Astrocyte of the spinal cord (primary cell): ENCODE measurements at places on chromosomes 12 and 14.

- no peak for DNase-seq
Measured at GRCh38 chr12:100248886-100249285, 18.0 kb downstream of the DEPDC4 start.

DNA sequence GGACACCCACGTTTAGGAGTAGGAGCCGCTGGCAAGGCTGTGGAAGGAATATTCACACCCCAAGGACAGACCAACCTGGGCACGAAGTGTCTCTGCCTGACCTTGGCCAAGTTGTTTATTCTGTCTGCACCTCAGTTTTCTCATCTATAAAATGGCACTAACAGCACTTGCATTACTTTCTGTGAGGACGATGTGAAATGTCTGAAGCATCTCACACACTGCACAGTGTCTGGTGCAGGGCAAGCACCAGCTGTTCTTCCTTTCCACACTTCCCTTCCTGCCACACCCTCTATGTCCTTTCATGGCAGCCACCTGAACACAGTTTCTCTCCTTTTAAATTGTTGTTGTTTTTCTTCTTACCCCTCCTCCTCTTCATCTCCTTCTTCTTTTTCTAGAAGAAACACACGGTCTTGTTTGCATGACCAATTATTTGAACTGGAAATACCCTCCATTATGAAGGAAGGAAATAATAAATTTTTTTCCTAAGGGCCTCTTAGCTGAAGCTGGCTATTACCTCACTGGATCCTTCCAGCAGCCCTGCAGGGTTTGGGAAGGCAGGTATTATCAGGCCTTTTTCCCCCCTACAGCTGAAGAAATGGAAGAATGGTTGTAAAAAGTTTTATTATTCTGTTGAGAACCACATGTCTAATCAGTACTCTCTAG, 42.9 kb upstream of the ATP23 start:
- DNase-seq: peak; percentile 1

DNA sequence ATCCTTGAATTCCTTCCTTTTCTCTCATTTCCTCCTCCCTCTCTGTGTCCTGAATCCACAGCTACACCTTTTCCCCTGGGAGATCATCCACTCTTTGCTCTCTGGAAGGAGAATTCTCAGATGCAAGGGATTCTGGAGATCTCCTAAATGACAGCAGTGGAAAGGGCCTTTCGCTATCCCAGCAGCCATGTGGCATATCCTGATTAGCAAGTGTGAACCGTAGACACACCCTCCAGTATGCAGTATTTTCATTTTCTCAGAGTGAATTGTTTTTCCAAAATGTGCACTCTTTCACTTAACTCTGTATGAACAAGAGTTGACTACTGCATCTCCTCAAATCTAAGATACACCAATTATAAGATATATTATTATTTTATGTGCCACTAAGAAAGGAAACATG, 6.0 kb downstream of the GARIN2 start:
- DNase-seq: no peak

GRCh38 chr12:90519285-90519684, 435.7 kb downstream of the CCER1 start:
- DNase-seq: no peak

DNA sequence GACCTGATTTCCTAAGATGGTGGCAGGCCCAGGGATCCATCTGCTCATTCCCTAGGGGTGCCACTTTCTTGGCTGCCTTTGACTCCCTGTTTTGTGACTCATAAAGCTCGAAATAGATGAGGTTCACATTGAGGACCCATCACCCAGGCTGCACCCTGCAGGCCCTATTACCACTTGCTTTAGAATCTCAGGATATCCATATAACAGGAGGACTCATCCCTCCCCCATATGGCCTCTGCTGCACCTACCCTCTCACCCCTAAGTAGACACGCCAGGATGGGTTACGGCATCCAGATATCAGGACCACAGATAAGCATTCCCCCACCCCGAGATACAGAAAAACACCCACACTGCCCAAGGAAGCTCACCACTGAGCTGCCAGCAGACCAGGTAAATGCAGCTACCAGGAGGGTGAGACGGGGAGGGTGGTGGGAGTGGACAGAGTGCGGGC, 155.7 kb downstream of the DPF3 start:
- no peak for DNase-seq

DNA sequence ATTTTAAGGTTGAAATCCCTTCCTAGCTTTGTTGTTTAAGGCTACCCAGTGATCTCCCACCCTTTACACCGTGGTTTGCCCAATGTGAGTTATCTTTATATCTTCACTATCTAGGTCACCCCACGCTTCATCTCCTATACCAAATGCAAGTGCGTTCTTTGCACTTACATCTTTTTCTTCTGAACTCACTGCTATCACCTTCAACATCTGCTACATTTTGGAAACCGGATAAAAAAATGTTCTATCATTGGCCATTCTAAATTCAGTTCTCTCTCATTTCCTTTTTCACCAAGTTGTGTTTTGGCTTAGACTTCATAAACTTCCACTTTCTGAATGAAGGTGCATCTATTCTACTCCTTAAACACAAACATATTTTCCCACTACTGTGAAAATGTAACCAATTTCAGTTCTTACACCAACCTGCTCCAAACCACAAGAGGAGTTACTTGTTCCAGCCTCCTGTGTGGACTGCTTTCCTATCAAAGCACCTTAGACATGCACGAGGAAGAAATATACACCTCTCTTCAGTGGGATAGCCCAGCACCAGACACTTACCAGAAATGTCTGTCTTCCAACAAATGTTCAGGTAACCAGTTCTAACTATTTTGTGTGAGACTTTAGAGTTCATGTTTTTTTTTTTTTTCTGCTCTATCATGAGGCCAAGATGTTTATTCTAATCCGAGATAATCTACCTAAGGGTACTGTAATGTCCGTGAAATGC, 21.9 kb downstream of the CLEC9A start:
- DNase-seq: no peak
